Right ventricle myocardium inferior (tissue), 1 donor: ENCODE measurements at places on chromosomes 4 and X.
A peak's percentile ranks its signal among the peaks of the same experiment; 100 is the strongest.

DNA sequence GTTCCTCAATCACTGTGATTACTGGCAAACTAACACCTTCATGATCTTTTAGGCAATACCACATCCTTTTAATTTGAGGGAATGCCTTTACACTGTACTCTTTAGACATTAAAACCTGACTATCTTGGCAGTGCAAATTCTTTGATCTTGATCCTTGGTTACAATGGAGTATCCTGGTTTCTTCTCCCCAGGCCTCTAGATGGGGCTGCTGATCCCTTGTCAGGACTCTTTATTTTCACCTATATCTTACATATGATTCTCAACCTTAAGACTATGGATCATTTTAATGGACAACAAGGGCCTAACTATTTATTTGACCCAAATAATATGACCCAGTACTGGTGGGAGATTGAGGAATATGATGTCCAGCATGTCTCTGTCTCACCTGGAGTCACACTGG, 1005.5 kb upstream of the INTU start:
- DNase-seq = no peak

DNA sequence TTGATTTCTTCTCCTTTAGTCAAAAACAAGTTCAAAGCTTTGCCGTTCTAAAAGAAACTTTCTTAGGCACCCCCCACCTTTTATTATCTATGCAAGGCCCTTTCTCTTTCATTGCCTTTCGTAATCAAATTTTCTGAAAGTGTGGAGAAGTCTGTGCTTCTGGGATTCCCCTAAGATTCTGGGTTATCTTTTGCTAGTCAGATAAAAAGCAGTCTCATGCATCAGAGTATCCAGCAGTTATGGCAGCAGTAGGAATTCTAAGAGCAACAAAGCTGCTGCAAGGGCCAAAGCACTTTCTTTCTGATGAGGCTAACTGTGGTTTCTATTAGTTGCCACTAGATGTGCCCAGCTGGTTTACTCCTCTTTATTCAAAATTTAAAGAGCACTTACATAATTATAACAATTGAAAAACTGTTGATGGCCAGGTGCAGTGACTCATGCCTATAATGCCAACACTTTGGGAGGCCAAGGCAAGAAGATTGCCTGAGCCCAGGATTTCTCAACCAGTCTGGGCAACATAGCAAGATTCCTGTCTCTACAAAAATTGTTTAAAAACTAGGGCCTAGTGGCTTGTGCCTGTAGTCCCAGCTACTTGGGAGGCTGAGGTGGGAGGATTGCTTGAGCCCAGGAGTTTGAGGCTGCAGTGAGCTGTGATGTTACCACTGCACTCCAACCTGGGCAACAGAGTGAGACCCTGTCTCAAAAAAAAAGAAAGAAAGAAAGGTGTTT, 296.2 kb downstream of the PAPSS1 start:
- no peak for DNase-seq

- peak; percentile 60 for DNase-seq
Measured at GRCh38 chrX:69555481-69556041, 51.4 kb downstream of the NALF2 start.

- DNase-seq = no peak
Measured at GRCh38 chrX:35101901-35102300, 159.3 kb downstream of the FAM47B start.

- DNase-seq = no peak
Measured at GRCh38 chr4:96729641-96730040, 889.7 kb downstream of the PDHA2 start.

DNA sequence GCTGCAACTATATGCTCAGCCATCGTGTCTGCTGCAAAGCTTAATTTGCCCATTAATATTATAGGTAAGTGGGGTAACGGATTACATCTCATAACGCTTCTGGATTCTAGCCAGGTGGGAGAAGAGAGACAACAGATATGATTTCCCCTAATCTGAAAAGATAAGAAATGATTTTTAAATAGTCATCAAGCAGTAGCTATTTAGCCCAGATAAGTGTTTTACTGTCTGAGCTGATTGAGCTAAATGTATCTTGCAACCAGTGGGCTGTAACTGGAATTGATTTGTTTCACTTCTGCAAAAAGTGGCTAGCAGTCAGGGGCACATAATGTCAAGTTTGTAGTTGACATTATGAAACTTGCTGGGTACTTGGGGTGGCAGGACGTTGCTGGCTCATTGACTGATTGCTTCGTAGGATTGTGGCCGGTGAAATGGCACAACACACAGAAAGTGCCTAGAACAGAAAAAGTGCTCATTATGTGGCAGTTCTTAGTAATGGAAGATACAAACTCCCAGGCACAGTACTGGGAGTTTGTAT, 18.5 kb downstream of the LAP3 start:
- DNase-seq = no peak

- DNase-seq = no peak
Measured at GRCh38 chrX:9677098-9677739, 88.4 kb downstream of the GPR143 start.

- DNase-seq = no peak
Measured at GRCh38 chrX:15816886-15817285, 26.6 kb downstream of the ZRSR2 start.

GRCh38 chr4:107388736-107389274, 331.2 kb downstream of the PAPSS1 start:
- no peak for DNase-seq

GRCh38 chrX:1442724-1443367, 9.9 kb downstream of the ASMTL start:
- peak; percentile 20 for DNase-seq

- no peak for DNase-seq
Measured at GRCh38 chr4:80461412-80461811, 125.9 kb downstream of the CFAP299 start.

DNA sequence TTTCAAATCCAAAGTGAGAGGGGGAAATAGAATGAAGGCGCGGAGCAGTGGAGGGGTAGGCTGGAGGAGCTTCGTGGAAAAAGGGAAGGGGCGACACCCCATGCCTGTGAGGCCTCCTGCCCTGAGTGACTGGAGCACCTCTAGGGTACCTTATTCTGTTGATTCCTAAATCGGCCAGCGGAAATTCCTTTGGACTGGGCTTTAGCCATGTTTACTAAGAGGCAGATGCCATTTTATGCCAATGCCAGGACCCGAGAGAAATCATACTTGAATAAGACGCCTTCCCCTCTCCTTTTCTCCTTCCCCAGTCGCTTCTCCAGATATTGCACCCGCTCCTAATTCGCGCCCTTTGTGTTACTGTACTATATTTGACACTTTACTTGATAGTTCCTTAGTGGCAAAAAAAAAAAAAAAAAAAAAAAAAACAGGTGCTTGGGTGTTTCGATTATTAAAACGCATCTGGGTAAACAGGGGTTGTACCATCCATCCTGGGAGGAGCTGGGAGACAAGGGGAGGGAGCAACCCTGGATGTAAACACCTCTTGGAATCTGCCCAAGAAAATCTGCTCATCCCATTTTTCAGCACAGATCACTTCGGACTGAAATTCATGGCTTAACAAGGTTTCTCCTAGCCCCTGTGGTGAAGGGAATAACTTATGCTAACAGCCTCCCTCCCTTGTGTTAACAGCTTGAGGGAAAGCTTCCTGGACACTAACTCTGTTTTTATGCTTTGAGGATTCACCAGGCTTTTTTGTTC, 1.5 kb downstream of the BMP3 start:
- no peak for DNase-seq

- peak; percentile 33 for DNase-seq
Measured at GRCh38 chr4:8037150-8037769, 97.6 kb upstream of the AFAP1 start.

DNA sequence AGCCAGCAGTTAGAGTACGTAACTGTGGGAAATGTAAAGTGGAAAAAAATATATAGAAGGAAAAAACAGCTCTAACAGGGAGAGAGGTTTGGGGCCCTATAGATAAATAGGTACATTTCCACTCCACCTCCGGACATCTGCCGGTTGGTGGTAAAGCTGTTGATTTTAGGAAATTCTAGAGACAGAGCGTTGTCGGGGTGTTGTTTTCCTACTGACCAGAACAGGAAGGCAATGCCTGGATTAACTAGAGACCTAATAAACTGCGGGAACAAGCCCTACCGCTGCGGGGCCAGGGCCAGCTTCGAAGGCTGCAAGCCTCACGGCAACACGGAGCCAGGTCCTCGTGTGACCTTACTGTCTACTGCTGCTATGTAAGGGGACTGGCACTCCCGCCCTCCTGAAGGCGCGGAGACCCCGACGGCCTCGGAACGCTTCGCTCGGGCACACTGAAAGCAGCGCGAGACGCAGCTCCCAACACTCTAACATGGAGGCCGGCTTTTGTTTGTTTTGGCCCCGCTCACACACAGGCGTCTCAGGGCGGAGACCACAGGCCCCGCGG, 702 bp upstream of the CDKN2AIP start:
- DNase-seq = no peak

DNA sequence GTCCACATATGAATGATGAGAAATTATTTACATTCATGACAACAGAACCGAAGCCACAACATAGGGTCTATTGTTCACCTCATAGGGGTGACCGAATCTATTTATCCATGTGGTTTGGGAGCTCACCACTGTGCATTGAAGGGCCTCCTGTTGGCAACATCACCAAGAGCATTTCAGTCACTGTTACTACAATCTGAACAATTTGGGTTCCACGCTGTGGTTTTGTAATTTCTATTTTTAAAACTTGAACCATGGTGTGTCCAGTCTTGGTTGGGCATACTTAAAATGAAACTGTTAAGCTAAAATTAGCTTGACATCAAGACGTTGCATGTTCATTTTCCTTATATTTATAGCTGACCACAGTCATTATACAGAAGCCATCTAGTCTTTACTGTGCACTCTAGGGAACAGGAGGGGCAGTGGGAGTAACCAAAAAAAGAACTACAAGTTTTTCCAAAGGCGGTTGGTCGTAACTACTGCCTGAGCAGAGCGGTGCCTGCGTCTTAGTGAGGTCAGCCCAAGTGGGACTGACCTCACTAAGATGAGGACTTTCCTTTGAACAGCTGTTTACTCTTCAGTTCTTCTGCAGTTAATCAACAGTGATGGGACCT, 192.1 kb downstream of the SPRY1 start:
- DNase-seq = no peak

DNA sequence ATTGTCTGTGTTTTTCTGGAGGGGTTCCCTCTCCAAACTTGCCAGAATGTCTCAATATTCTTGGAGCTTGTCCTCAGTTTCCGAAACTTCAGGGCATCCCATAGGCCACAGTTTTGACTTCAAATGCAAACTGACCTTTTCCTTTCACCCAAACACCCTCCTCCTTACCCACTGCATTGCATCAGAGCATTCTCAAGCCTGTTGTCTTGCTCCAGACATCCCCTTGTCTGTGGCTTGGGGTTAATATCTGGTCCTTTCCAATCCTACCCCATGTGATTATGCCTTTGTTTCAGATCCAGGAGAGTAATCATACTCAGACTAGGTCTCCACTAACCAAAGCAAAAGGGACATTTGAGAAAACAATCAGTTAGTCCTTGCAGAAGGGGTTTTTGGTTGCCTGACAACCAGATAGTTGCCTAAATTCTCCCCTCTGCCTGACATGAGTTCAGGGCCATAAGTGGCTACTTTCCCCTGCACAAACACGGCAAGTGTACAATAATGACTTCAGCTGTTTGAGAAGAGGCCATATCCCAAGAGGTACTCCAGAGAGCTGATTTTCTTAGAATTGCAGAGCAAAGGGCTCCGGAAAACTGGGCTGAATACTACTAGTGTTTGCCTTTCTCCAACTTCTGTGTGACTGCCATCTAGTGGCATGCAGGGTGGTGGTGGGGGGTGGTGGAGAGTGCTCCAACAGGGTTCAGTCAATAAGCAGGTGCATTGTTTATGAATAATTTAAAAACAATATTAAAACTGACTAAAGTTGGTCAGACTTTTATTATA, 130.2 kb downstream of the CHRDL1 start:
- DNase-seq = no peak

DNA sequence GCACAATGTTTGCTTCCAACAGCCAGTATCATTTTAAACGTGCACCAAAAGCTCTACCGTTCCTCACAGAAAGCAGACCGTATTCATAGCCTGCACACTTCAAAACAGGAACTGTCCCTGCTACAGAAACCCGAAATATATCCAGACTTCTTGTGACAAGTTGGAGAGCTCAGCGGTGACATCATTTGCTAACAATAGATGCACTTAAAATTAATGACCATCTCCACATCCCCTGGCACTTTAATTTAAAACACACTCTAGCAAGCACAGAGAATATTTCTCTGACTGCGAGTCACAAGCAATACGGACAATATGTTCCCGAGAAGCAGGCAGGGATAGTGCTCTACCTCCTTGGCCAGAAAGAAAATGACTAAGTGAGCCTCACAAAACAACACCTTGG, 2.5 kb downstream of the NYX start:
- DNase-seq = no peak

DNA sequence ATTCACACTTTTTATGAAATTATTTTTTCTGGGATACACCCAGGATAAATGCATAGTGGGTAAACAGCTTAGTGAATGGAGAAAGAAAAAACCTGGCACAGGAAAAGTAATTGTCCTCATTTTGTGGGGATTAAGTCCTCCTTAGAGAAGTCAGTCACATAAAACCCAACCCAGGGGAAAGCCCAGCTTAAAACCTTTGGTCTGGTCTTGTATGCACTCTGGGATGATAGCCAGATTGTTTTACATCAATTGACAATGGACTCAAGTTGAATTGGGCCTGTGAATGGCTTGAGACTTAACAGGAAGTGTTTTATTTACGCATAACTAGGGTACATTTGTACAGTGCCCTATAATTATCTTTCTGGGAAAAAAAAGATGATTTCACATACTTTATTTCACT, 561.3 kb upstream of the GRIA3 start:
- DNase-seq = no peak

DNA sequence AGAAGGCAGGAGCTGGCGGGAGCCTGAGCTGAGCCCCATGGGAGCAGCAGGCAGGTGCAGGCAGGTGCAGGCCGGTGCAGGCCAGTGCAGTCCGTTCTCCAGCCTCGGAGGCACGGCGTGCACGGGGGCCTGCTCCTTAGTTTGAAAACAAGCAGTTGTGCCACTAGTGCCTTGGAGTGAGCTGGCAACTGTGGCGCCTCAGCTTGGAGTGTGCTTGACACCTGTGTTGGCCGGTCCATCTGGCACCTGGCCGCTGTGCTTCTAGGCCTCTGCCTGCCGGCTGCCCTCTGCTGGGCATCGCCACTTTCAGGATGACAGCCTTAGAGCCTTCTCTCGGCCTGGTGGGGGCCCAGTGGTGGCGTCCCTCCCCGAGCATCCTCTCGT, 47.9 kb downstream of the RGS12 start:
- no peak for DNase-seq

GRCh38 chr4:167956676-167957075, 135.7 kb upstream of the ANXA10 start:
- DNase-seq = no peak

DNA sequence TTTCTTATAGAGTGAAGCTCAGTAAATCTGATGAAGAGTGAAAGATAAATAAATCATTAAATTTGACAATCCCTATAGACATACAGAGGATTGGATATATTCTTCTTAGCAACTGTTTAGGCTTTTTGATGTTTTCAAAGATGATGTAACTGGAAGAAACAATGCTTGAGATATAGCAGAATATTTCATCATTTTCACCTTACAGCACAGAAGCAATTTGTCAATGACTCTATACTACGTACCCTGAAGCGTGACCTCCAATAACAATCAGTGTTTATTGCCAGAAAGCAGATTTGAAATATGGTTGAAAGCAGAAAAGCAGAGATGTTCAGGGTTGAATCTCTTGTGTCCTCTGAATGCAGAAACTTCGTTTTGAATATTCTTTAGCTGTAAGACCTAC, 228.4 kb downstream of the DTHD1 start:
- DNase-seq = no peak

GRCh38 chr4:1242506-1243450, 6.2 kb downstream of the CTBP1 start:
- peak; percentile 64 for DNase-seq
